Hepatocyte (in vitro differentiated cells): ENCODE measurements at places on chromosomes 5 and 9. TPM values are rescaled to one million over a fixed set of nuclear protein-coding genes. Genes with fewer than 3 reads are reported as not detected.

Gene LHX2
- polyA plus RNA-seq, result 0.19 TPM in 1 of 2 replicates, not detected in the other

GRCh38 chr5:68252673-68253623, 37.4 kb downstream of the PIK3R1 start:
- peak; percentile 82 for DNase-seq

- DNase-seq, result no peak
Measured at GRCh38 chr9:114989600-114990410, 59.4 kb upstream of the TNFSF8 start.

- no peak for DNase-seq
Measured at GRCh38 chr5:176899946-176900779, 1.0 kb upstream of the HK3 start.

- no peak for DNase-seq
Measured at GRCh38 chr5:173452119-173452905, 124.1 kb upstream of the STC2 start.

- DNase-seq, result no peak
Measured at GRCh38 chr5:14234204-14234603, 91.1 kb downstream of the TRIO start.

GRCh38 chr5:78908173-78909061, 76.7 kb downstream of the ARSB start:
- DNase-seq, result peak; percentile 67

Gene RASEF
- polyA plus RNA-seq, result 11.1 and 13.0 TPM in 2 replicates

DNA sequence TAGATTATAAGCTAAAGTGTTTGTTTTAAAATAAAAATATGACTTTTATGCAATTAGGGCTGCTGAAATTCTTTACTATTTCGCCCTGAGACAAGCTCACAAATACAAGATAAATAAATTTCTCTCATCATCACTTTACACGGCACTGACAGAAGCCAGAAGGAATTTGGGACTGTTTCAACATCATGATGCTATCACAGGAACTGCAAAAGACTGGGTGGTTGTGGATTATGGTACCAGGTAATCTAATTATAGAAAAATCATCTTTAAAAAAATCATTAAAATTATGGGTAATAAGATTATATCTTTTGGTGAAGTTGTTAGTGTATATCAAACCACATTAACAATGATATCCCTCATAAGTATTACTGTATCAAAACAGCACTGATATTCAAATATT, 95.0 kb downstream of the MAN2A1 start:
- DNase-seq, result no peak

Gene CCDC192
- polyA plus RNA-seq, result 0.39 and 0.69 TPM in 2 replicates

DNA sequence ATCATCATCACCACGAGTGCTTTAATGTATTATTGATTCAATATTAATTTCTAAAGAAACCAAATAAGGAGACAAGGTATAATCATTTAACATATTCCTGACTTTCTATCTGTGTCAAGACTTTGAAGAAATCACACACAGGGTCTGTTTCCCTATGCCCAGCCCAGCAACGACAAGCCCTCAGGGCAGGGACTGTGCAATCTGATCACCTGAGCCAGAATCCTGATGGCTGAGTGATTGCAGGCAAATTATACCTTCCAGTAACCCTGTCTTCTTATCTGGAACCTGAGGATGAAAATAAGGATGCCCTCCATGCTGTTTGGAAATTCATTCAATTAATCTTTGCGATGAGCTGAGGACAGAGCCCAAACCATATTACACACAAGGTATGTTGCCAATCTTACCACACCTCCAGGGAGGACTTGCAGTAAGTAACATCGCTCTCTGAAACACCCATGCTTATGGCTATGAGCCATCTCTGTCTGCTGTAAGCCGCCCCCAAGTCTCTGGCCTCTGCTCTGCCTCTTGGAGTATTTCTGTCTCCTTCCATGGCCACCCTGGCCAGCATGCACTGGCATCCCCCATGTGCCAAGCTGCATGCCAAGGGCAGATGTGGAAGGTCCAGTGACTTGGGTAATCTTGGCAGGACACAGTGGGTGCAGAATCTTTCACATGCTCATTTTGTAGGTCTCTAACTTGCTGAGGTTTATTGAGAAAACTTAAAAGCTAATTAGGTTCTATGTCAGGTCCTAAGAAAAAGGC, 10.6 kb downstream of the TAS2R1 start:
- no peak for DNase-seq

Gene HMMR
- 5.2 and 5.7 TPM in 2 replicates for polyA plus RNA-seq

Gene MARCOL
- not detected in 2 replicates for polyA plus RNA-seq

Gene EDIL3
- polyA plus RNA-seq, result 18.2 and 21.1 TPM in 2 replicates

DNA sequence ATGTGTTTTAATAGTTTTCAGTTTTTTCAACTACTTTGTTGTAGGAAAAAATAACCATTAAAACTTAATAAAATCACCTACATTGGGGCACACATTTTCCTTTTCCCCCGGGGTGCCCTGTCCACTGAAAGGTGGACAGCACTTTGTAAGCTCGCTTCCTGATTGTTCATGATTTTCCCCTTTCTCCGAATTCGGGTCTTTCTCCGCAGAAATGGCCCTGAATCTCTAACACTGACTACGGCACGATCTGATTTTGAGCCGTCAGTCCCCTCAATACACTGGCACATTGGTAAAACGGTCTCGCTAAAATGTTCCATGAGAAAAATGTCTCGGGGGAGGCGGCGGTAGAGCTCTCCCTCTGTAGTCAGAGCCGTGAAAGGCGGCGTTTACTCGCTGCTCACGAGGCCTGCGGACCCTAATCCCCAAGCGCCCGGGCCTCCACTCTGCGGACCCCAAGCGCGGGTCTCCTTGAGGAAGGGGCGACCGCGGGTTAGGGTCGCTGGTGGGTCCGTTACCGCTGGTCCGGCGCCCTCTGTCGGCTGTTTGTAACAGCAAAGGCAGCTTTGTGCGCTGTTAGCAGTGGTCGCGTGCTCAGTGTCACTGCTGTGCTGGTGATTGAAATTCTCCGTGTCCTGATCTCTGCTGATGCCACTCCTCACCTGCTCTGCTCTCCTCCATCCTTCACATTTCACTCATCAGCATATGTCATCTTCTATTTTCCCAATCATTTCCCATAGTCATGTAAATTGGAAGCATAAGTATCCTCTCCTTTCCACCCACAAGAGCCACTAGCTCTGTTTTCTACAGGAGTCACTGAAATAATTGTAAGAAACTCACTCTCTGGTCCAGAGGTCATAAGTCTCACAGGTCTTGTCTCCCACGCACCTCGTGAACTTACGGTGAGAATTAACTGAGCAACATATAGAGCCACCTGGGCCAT, 10.8 kb upstream of the IFNA2 start:
- DNase-seq, result peak; percentile 69

DNA sequence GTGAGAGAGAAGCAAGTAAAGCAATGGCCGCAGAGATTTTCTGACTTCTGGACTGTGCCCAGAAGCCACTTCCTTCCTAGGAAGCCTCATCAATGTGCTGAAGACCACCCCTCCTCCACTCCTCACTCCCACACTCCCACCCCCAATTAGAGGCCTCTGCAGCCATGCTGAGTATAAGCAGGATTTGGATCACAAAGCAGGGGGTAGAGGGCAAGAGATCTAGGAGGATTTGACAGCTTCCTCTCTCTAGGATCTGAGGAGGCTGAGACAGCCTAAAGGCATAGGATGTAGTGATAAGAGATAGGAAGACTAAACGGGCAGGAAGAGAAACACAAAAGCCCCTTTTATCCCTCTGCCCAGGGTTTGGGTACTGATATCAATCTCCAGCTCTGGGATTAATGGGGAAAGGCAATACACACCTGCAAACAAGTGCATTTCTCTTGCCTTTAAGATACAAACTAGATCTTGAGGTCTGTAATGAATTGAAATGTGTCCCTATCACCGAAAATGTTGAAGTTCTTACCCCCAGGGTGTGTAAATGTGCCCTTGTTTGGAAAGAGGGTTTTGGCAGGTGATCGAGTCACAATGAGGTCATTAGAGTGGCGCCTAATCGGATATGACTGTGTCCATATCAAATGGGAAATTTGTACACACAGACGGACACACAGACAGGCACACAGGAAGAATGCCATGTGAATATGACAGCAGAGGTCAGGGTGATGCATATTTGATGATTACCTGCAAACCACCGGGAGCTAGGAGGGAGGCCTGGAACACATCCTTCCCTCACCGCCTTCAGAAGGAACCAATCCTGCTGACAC, 28.5 kb downstream of the KCNV2 start:
- no peak for DNase-seq

Gene ADAMTS19
- polyA plus RNA-seq, result 1.8 and 2.2 TPM in 2 replicates

GRCh38 chr5:107388141-107388861, 282.4 kb downstream of the EFNA5 start:
- DNase-seq, result peak; percentile 25

DNA sequence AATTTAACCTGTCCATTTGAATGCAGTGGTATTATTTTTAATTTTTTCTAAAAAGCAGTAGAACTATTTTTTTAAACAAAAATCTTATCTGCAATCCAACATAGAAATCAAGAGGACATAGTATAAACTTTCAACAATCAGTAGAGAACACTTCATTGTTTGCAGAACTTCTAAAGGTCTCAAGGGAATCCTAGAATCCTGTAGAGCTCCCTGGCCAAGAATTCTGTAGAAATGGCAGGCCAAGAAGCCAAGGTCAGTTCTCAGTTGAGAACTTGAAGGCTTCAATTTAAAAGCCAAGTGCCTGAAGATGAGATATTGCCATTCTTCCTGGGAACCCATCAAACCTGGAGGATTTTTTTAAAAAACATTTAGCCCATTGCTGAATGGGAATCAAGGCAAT, 199.2 kb upstream of the KLF4 start:
- no peak for DNase-seq

DNA sequence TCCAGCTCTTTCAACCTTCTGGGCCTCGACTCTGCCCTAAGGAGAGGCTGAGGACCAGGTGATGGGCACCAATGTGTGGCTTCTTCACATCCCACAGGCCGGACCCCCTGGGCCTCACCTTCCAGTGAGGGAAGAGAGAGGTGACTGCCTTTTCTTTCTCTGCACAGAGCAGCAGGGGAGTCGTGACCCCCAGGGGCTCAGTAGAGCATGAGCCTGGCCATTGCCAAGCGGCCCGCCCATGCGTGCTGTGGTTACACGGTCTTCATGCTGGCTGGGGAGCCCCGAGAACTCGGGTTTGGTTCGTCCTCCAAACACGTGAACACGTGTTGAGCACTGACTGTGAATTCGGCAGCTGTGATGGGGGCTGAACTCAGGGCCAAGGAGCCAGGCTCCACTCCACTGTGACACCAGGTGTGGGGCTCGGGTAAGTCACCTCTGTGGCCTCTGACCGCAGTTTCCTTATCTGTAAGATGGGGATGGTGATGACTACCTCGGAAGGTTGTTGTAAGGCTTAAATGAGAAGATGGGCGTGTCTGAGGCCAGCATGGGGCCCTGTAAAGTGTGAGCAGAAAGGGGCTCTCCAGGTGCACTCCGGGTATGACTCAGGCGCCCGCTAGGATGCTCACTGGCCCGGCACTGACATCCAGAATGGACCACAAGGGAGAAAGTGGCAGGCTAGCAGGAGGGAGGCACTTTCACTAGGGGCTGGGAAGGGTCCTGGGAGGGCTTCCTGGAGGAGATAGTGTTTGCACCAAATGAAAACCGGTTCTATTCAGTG, 13.4 kb upstream of the GRHPR start:
- DNase-seq, result no peak

Gene TAF1L
- polyA plus RNA-seq, result not detected in 2 replicates

DNA sequence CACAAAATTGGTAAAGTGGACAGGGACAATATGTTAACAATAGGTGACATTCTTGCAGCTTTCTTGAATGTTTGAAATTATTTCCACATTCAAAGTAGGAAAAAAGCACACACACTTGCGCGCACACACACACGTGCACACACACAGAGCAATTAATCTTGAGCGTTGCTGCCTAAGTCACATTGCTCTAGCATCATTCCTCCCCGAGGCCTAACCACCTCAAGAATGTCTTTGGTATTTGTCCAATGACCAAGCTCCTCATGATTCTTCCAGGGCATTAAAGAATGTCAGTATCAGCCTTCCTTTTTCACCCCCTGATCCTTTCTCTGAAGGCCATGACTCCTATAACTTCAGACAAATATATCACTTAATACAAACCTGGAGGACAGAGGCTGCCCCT, 198.1 kb downstream of the NPR3 start:
- no peak for DNase-seq

GRCh38 chr9:131258186-131258585, 18.1 kb downstream of the FAM78A start:
- DNase-seq, result no peak

DNA sequence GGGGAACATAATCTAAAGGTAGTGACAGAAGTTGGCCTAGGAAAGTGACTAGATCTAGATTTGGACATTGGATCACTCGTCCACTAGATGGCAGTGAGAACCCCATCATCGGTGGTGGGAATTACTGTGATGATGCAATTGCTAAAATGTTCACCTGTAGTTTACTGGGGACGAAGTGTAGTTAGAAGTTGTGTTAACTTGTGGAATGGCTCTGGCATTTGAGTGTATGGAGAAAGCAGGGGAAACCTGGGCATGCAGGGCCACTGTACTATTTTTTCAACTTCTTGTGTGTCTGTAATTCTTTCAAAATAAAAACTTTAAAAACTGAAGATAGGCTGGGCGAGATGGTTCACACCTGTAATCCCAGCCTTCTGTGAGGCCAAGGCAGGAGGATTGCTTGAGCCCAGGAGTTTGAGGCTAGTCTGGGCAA, 75.5 kb downstream of the PHAX start:
- peak; percentile 79 for DNase-seq

Gene TTC23L
- 1.7 TPM in 1 of 2 replicates, not detected in the other for polyA plus RNA-seq

- no peak for DNase-seq
Measured at GRCh38 chr5:156918311-156918845, 44.6 kb downstream of the TIMD4 start.

Gene TLX3
- polyA plus RNA-seq, result 0.22 TPM in 1 of 2 replicates, not detected in the other

- DNase-seq, result peak; percentile 72
Measured at GRCh38 chr9:33166231-33167083, 679 bp downstream of the B4GALT1 start.

- no peak for DNase-seq
Measured at GRCh38 chr9:6855860-6856259, 98.1 kb downstream of the KDM4C start.

- no peak for DNase-seq
Measured at GRCh38 chr5:172002310-172002709, 4.1 kb downstream of the FBXW11 start.

- no peak for DNase-seq
Measured at GRCh38 chr9:110432253-110432652, 94.6 kb upstream of the TXNDC8 start.

GRCh38 chr5:137399911-137400310, 99.2 kb downstream of the SPOCK1 start:
- no peak for DNase-seq

DNA sequence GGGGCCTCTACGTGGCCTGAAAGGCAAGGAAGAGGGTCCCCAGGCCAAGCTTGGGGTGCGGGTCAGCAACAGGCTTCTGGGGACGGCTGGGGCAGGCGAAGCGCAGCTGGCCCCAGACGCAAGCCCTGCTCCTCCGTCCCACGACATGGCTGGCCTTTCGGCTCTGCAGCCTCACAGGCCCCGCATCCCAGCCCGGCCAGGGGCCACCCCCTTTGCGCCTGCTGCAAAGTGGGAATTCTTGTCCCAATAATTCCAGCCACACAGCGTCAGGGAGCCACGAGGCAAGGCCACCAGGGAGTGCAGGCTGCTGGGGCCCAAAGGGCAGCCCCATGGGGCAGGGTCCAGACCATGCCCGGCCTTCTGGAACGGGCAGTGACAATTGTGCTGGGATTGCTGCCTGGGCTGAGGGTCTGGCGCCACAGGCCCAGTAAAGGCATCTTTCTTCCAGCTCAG, 1.1 kb upstream of the ENTPD2 start:
- no peak for DNase-seq

Gene SCGB3A2
- polyA plus RNA-seq, result 70.6 and 84.7 TPM in 2 replicates

GRCh38 chr5:81080809-81081460, 120.8 kb downstream of the RASGRF2 start:
- no peak for DNase-seq
